ENCODE measurements at places on chromosomes 1 and 21.

DNA sequence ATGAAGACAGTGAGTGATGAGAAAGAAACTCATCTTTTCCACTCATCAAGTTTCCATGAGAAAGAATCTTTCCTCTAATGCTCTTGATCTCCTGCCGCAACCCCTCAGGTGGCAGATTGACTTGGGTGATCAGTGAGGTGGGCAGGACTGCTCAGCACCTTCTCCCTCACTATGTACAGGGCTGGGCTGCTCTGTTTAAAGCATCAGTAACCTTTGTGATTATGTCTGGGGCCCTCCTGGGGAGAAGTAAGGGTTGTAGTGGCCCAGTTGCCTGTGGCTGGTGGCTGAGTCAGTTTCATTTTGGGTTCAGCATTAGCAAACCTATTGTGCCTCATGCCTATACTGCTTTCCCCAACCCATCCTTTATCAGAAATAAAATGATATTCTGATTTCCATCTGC, 366.0 kb downstream of the TTLL7 start:
- DNase-seq: no peak

DNA sequence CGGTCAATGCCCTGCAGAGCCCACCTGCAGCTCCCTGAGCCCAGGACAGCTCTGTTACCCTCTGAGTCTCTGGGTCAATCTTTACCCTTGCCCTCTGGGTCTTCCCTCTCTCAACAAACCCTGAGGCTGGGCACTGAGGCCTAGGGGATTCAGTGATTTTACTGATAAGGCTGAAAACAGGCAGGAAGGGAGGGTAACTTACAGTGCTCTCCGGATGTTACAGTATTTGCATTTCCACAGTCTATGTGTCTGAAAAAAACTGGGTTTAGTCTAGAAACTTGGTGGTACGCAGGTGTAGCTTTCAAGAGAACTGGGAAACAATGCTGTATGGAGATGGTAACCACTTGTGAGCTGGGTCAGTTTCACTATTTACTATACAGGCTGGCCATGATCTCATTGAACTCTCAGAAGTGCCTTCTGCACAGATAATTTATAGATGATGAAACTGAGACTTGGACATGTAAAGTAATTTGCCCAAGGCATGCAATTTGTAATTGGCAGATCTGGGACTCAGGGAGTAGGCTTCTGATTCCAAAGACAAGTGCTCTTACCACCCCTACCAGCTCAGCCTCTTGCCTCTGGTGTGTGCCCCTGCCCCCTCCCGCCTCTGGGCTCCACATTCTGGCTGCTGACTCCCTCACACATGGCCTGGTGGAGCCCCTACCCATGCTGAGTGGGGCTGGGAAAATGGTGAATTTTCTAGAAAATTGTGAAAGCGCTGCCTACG, 48.8 kb downstream of the TENT5C start:
- no peak for DNase-seq

DNA sequence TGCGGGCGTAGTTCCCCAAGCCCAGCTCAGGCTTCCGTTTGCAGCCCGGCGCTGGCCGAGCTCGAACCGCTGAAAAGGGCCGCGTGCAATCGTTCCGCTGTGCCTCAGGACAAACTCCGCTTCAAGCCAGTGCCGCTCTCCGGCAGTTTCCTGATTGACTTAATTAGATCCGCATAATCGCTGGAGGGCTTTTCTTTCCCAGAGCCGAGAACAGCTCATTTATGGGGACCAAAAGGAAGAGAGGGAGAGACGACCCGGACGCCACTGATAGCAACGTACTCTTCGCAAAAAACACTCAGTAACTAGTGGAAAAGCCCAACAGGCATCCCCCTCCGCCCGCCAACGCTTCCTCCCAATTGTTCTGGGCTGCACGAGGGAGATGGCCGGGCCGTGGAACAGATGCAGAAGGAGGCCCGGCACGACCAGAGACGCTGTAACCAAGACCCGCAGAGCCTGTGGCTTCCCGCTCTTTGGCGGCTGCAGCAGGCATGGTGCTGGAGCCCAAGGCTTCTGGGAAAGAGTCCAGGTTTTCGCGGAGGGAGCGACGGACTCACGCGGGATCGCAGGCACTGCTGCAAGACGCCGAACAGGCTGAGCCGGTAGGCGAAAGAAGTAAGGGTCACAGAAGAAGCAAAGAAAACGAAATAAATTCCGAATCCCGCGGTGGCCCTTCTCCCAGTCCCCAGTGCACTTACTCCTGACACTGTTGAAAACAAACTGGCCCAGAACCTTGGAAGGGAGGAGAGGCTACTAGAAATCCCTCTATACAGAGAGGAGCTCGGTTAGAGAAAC, 3.6 kb upstream of the FOXD2 start:
- no peak for DNase-seq

GRCh38 chr1:101371259-101371658, 134.4 kb downstream of the S1PR1 start:
- DNase-seq: no peak

- DNase-seq: no peak
Measured at GRCh38 chr1:24735156-24735508, 10.1 kb upstream of the CLIC4 start.

DNA sequence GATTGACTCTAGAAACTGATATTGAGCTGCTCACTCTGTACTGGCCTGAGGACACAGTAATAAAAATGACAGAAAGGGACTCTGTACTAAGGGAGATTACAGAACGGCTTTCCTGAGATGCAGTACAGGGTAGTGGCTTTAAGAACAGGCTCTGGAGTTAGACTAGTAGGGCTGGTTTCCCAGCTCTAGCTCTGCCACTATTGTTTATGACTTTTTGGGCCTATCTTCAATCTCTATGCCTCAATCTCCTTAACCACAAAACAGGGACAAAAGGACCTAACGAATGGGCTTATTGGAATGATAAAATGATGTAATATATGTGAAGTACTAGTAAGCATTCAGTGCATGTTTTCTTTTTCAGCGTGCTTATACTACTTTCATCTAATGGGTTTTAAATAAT, 1.4 kb downstream of the DEPDC1 start:
- no peak for DNase-seq

DNA sequence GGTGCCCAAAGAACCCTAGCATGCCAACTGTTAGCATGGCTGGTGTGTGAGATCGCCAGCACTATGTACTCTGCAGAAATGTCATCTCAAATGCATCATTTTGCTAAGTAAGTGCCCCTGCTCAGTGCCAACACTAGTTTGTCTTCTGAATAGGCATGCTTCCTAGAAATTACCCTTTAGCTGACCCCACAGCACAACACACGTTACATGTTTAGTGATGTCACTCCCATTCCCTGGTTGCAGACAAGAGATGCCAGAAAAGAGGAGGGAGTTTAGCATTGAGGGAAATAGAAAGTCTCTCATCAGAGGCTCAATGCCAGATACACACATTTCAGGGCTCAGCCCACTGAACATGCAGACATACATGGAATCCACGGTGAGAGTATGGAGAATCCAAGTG, 9.3 kb upstream of the ST6GALNAC3 start:
- DNase-seq: no peak

DNA sequence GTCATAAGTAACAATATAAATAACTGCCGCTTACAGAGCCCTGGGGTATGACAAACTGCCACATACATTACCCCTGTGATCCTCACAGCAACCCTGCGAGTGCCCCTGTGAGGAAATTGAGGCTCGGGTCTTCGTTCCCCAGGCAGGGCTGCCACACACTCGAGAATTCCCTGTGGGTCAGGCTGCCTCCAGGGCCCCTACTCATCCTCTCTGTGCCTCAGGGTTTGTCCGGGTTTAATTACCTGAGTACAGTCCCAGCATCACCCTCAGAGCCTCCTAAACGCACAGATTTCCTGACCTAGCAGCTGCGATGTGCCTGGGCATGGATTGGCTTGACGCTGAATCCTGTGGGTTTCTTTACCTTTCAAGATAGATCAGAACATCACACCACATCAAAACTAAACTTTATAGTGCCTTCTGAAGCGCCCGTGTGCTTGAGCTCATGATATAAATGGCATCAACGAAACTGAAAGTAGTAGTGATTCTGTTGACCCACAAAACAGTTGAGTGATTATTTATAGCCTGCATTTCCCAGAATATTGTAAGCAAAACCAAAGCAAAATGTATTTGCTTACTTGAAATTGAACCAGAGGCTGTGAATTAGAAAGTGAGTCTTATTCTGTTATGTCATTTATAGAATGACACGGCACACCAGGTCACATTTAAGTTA, 14.0 kb downstream of the SLC37A1 start:
- no peak for DNase-seq

GRCh38 chr1:230281556-230281955, 144.6 kb downstream of the PGBD5 start:
- no peak for DNase-seq

DNA sequence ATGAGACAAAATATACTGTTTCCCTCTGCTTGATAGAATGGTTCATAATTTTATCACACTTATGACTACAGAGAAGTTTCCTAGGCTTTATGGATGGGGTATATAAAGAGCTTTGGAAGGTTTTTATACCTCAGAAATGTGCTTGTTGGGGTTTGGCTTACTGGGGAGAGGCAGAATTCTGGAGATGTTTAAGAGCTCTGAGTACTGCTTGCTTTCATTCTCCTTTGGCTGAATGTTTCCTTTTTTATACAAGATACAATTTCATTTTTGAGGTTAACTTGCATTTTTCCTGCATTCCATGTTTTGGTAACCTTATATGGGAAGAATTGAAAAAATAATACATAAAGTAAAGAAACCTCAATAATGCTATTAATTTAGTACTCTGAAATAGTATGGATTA, 157.7 kb upstream of the COL11A1 start:
- no peak for DNase-seq

DNA sequence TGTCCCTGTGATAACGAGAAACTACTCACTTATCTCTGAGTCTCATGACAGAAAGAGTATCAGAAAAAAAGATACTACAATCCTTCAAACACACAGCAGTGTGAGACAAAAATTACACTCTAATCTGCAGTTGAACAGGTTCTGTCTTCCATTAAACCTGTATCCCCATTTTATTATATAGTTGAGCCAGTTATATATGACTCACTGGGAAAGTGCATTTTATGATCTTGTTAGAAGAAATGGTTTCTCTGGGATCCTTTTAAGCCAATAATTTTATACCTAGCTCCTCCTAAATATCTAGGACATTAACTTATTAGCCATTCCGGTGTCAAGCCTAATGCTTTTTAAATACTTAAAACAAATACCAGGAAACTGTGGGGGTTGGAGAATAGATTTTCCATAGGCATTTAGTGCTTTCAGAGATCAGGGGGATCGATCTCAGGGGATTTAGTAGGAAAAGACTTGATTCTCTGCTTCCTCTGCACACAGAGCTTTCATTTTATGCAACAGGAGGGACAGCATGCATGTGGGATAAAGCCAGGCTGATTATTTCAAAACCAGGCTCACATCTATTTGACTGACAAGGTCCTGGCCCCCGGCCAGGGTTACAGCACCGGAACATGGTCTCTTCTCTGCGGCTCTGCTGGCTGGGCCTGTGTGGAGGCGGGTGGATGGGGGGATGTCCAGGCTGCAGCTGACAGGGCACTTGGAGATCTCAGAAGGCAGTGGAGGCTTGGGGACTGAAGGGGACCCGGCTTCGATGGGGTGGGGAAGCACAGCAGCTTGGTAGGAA, 310.6 kb downstream of the DISC1 start:
- no peak for DNase-seq

GRCh38 chr1:16992102-16992501, 11.7 kb upstream of the MFAP2 start:
- DNase-seq: no peak

- no peak for DNase-seq
Measured at GRCh38 chr21:46662765-46663500, 27.5 kb downstream of the PRMT2 start.

DNA sequence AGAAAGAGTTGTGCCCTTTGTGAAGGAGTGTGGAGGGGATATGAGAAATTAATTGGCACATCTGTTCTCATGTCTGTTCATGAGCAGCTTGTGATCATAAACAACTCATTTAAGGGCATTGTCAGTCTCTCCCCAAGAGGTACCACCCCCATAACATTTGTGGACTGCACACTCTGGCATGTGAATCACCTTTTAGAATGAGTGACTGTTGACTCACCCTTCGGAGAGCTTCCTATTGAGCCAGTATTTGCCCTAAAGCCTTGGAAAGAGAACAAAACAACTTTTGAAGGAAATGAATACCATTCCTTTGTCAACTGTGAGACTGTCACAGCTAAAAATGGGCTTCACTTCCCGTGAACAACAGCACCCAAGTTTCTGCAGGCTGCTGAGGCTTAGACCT, 27.5 kb upstream of the MYSM1 start:
- no peak for DNase-seq

Measured in DMS79 (cell line).